ENCODE measurements at places on chromosomes 4 and X.

DNA sequence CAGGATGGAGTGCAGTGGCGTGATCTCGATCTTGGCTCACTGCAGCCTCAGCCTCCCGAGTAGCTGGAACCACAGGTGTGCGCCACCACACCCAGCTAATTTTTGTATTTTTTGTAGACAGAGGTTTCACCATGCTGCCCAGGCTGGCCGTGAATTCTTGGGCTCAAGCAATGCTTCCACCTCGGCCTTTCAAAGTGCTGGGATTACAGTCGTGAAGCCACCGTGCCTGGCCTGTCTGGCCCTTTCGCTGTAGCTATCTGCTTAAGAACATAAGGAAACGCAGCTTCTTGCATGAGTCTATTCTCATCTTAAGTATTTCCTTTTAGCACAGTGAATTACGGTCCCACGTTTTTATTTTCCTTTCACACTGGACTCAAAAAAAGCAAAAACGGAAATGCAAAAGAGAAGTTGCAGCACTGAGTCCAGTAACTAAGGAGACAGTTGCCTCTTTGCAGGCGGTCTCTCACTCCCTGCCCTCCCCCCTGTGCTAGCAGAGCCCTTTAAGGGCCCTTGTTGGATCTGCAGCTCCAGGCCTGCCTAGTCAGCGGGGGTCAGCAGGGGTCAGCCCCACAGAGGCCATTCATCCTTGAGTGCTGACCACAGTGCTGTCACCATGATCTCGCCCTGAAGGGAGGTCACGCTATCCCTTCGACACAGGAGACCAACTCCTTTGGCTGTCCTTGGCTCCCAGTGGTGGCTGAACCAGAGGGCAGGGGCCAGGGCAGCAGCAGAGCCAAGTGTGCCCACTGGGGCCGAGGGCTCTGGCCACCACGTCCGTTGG is 21.8 kb upstream of the TBC1D14 start:
- peak; percentile 25 for DNase-seq

GRCh38 chrX:135185795-135186443 is 14.7 kb upstream of the CT55 start:
- DNase-seq, result peak; percentile 49

- DNase-seq, result no peak
Measured at GRCh38 chr4:187179086-187180058, 455.7 kb upstream of the FAT1 start.

DNA sequence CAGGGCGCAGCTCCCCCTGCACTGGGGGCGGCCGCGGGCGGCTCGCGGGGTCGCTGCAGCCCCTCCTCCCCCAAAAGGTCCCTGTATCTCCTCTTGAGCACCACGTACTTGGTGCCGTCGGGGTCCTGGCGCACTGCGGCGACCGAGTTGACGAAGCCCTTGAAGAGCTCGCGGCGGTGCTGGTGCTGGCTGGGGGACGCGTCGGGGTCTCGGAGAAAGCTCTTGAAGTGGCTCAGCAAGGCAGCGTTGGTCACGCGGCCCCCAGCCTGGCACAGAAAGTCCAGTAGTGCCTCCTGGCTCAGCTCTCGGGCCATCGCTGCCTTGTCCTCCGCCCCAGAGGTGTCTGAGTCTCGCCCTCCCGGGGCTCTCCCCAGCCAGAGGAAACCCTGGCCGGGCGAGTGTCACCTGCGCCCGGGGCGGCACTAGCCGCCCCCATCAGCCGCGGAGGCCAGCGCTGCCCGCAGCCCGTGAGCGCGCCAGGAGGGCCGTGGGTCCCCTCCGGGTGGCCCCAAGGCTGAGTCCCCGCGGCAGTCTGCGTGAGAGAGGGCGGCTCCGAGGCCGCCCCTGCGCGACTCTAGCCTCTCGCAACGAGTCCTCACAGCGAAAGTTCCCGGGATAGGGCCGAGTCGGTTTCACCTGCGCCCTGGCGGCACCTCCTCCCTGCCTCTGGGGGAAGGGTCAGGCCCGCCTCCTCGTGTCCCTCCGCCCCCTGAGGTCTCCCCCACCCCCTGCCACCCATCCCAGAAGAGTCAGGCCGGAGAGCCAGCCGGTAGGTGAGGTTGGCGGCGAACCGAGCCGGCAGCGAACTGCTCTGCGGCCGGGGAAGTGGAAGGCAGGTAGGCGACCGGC is at the start of gene SOWAHB:
Gene SOWAHB (minus strand): TSS at position 609 of the 849 bp plus-strand sequence. CDS start 295 bp downstream, at position 314.
- peak; percentile 40 for DNase-seq

GRCh38 chrX:53056292-53056691 is 7.7 kb downstream of the GPR173 start:
- DNase-seq, result no peak

- peak; percentile 75 for DNase-seq
Measured at GRCh38 chr4:113547487-113548042, 214.0 kb downstream of the CAMK2D start.
